ENCODE measurements at places on chromosomes 4 and X.

GRCh38 chr4:21709761-21710160, 238.8 kb downstream of the KCNIP4 start:
- DNase-seq, result no peak

DNA sequence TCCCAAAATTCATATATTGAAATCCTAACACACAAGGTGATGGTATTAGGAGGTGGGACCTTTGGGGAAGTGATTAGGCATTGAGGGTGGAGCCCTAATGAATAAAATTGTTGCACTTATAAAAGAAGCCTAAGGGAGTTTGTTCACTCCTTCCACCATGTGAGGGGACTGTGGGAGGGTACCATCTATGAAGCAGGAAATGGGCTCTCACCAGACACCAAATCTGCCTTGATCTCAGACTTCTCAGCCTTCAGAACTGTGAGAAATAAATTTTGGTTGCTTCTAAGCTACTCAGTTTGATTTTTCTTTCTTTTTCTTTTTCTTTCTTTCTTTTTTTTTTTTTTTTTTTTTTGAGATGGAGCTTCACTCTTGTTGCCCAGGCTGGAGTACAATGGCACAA, 116.2 kb upstream of the GPC3 start:
- DNase-seq, result no peak

DNA sequence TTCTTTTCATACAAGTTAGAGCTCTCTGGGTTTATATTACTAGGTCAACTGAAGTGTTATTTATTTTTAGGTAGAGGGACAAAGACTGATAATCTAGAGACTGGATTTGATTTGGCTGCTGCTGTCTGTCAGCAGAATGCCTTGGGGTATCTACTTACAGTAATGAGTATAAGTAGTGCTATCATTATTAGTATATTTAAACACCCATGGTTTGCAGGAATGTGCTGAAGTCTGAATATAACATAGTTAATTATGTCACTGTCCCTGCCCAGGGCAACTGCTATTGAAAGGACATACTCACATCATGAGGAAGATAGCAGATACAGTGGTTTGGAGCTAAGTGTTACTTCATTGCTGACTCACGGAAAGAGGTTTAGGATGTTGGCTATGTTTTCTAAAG, 76.2 kb downstream of the PRRG1 start:
- no peak for DNase-seq

DNA sequence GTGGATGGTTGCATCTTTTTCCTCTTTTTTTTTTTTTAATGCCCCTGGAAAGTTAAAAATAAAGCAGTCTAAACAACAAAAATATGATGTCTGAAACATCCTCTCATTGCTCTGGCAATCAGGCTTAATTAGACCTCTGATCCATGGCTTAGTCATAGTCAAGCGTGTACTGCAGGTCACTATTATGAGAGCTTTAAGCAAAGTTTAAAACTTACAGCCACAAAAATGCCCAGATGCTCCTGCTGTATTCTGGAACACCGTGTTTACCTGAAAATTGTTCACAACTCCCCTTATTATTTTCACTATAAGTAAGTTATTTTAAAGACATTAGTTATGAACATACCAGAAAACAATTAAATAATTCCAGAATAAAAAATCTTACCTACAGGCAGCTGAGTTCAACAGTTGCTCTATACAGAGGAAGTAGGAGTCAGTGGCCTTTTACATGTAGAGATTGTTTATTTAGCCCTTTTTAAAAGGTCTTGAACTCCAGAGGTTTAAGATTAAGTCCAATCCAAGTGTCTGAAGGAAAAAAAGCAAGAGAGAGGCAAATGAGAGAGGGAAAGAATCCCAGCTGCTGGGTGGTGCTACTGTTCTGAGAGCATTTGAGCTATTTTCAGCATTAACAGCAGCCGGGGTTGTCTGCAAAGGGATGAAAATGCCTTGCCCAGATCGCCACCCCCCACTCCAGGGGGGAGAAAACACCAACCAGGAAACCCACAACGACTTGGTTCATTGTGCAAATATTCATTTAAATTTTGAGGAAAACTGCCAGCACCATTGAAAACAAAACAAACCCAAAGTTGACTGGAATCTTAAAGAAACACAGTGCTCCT, 36.9 kb downstream of the SORBS2 start:
- DNase-seq, result peak; percentile 29

DNA sequence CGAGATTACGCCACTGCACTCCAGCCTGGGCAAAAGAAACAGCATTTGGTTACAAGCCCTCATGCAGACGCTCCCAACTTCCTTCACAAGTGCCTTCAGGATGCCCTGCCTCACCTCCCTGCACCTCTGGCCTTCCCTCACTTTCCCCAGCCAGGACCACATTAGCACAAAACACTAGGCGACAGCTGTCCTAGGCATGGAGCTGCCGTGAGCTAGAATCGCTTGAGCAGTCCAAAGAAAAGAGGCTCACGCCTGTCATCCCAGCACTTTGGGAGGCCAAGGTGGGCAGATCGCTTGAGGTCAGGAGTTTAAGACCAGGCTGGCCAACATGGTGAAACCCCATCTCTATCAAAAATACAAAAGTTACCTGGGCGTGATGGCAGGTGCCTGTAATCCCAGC, 15.8 kb downstream of the RNF212 start:
- no peak for DNase-seq

DNA sequence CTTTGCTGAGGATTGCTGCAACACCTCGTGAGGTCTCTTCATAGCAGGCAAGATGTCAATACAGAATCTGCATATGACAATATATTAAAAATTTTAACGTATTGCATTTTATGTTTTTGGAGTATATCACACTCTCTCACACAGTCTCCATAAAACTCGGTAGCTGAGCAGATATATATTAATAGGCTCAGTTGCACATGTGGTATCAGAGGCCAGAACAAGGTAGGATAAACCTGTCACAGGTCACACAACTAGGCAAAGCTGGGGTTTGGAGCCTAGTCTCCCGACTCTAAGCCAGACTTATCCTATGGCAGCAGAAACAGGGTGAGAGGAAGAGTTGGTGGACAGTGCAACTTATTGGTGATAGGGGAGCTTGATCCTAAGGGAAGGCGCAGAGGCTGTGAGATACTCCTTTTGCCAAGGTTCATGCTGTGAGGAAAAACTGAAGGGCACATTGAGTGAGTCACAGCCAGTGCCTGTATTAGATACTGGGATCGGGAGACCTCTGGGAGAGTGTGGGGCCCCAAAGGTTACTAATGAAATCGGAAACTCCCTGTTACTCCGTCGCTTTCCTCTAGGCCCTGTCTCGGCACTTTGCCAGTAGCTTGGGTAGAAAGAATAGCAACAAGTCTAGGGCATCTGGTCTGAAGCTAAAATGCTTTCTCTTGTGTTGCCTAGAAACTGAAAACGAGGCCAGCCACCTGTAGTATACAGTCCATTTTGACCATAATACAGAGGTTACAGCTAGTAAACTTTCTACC, 195.7 kb downstream of the ARHGAP10 start:
- DNase-seq, result no peak

- no peak for DNase-seq
Observed at GRCh38 chrX:132059973-132060540, 37.0 kb downstream of the STK26 start.

- no peak for DNase-seq
Observed at GRCh38 chr4:5026371-5026770, 7.1 kb upstream of the CYTL1 start.

- DNase-seq, result no peak
Observed at GRCh38 chr4:8769645-8770517, 101.8 kb downstream of the HMX1 start.

GRCh38 chrX:63930140-63930539, 145.1 kb upstream of the ARHGEF9 start:
- DNase-seq, result no peak

DNA sequence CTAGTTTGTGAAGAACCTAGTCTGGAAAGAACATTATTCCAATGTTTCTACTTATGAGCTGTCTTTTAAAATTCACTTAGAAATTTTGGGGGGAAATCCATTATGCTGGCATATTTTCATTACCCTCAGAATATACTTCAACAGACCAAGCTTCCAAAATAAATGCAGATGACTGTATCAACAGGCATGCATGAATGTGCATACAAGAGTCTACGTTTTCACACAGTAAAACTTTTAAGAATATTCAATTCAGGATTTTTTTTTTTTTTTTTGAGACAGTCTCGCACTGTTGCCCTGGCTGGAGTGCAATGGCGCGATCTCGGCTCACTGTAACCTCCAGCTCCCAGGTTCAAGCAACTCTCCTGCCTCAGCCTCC, 49.7 kb downstream of the ABCG2 start:
- DNase-seq, result no peak

- DNase-seq, result no peak
Observed at GRCh38 chr4:117093571-117093970, 8.2 kb upstream of the TRAM1L1 start.

DNA sequence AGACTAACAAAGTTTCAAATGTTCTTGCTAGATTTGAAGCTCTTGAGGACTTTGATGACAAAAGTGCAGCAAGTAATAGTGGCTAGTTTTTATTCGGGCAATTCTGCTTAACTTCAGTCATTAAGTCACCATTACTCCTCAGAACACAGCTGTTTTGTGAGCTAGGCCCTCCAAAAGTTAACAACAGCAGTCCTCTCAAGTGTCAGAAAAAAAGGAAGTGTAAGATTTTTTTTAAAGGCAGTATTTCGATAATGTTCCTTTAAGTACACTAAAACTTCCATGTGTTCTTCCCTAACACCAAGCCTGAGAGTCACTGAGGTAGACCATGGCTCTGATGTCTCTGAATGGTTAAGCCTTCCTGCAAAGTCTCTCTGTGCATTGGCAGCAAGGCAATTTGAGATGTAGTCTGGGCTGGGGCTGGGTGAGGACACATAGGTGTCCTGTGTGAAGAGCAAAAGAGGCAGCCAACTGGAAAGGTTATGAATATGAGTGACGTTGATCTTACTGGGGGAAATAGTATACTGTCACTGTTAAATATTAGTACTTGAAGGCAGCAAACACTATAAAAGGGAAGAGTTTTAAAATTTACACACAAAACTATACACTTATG, 174.0 kb upstream of the MAP3K15 start:
- no peak for DNase-seq

- no peak for DNase-seq
Observed at GRCh38 chrX:143648705-143649104, 12.8 kb upstream of the SLITRK4 start.

DNA sequence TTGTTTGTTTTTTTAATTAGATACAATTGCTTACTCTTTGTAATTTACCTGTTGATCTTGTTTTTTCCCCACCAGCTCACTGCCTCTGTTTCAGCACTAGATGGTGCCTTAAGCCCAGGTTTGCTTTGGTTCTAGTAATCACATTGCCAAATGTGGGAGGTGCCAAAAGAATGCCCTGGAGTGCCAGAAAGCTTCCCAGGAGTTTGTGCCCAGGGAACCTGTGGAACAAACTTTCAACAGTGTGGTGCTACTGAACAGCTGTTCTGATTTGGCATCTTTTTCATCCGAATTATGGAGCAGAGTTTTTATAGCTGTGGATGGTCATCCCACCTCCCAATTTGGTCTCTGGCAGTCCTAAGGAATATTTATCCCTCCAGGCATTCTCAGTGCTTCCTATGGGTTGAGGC, 1000.7 kb downstream of the STIM2 start:
- DNase-seq, result no peak

GRCh38 chr4:126404549-126404948, 1089.8 kb downstream of the FAT4 start:
- DNase-seq, result no peak

DNA sequence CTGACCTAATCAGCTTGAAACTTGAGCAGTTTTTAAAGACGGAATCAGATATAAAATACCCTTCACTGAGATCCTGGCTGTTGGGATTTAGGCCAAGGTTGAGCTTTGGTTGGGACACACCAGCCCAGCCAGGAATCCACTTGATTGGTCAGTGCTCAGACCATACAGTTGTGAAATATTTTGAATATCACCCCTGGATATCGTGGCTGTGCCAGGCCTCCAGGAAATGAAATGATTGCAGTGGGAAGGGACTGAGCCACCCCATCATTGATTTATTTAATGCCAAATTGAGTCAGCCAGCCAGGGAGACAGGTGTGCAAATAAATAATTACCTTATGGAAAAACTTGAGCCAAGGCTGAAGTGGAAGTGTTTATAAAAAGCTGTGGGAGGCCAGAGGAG, 128.4 kb upstream of the SCML1 start:
- DNase-seq, result no peak

DNA sequence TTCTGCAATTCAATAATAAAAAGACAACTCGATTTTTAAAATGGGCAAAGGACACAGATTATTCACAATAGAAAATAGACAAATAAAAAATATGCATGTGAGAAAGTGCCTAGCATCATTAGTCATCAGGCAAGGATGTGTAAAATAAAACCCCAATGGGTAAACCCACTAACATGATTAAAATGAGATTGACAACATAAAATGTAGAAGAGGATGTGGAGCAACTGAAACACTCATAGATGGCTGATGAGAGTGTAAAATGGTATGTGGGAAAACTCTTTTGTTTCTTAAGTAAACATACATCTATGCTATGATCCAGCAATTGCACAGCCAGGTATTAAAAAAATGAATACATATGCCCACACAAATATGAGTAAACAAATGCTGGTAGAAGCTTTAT, 177.6 kb downstream of the IQCM start:
- peak; percentile 58 for DNase-seq

GRCh38 chr4:56817840-56818491, 3.5 kb downstream of the SPINK2 start:
- no peak for DNase-seq

- DNase-seq, result no peak
Observed at GRCh38 chr4:136985683-136986082, 546.6 kb downstream of the PCDH18 start.

- DNase-seq, result no peak
Observed at GRCh38 chr4:151443752-151444151, 34.8 kb downstream of the FHIP1A start.

DNA sequence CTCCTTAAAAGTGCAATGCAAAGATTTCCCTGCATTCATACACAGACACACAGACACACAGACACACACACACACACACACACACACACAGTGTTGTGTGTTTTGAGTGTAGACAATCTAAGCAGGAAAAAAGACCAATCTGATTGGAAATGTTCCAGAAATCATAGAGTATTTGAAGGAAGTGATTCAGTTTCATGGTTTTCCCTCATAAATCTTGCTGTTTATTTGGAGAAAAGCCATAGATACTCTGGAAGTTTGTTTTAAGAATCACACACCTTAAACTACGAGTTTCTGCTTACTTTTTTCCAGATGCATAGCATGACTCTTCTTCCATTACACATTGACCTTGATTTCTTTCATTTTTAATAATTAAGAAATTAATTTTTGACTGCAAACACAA, 298.5 kb upstream of the BMP3 start:
- peak; percentile 31 for DNase-seq

DNA sequence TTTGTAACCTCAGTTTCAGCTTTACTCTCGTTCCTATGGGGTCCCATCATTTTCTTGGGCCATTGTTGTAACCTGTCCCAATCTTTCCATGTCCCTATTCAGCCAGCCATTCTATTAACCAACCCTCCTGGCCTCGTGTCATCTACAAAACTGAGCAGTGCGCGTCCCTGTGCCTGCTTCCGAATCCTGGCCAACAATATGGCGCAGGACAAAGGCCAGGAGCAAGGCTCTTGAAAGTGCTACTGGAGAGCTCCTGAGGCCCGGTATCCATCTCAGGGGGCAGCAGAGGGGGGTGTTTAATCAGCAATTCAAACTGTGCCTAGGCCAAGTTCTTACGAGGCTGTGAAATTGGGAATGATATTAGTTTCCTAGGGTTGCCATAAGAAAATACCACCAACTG, 41.2 kb upstream of the APLN start:
- DNase-seq, result no peak

- no peak for DNase-seq
Observed at GRCh38 chr4:100063355-100063754, 113.3 kb upstream of the H2AZ1 start.

- no peak for DNase-seq
Observed at GRCh38 chrX:40996886-40997530, 88.2 kb upstream of the USP9X start.

All from HS-5 (cell line).